ENCODE measurements at places on chromosomes 4 and X. TPM values are rescaled to one million over a fixed set of nuclear protein-coding genes. Genes with fewer than 3 reads are reported as not detected.

The OPRPN gene
- not detected for total RNA-seq

The MTNR1A gene
- not detected for total RNA-seq

The TLL1 gene
- 16.6 TPM for total RNA-seq

The IQCM gene
- 0.48 TPM for total RNA-seq

The TNMD gene
- not detected for total RNA-seq

The RPL39 gene
- 2,055 TPM for total RNA-seq

The ADGRG4 gene
- total RNA-seq, result not detected

The CFAP99 gene
- 0.46 TPM for total RNA-seq

The SLIT2 gene
- total RNA-seq, result 47.6 TPM

The RAB39B gene
- total RNA-seq, result 3.5 TPM

The CENPVL3 gene
- not detected for total RNA-seq

The CT45A8 gene
- total RNA-seq, result not detected

The RTL9 gene
- total RNA-seq, result not detected

The SAP30 gene
- total RNA-seq, result 29.5 TPM

The GATB gene
- 31.5 TPM for total RNA-seq

The C4orf50 gene
- not detected for total RNA-seq

The ASB9 gene
- 4.1 TPM for total RNA-seq

The TSPAN7 gene
- 22.3 TPM for total RNA-seq

The GYPB gene
- not detected for total RNA-seq

The TRIM61 gene
- total RNA-seq, result not detected

The DLG3 gene
- total RNA-seq, result 41.2 TPM

The WDFY3 gene
- total RNA-seq, result 58.5 TPM

The BGN gene
- 91.5 TPM for total RNA-seq

The MAGEA2B gene
- total RNA-seq, result not detected

The HSFX3 gene
- not detected for total RNA-seq

The NEIL3 gene
- total RNA-seq, result not detected

The EIF2S3 gene
- total RNA-seq, result 86.8 TPM

The DAPP1 gene
- 7.2 TPM for total RNA-seq

The CXCL1 gene
- 1.4 TPM for total RNA-seq

The ADAM29 gene
- total RNA-seq, result not detected

The TLR2 gene
- total RNA-seq, result 1.3 TPM

The FAM184B gene
- not detected for total RNA-seq

The SMIM43 gene
- not detected for total RNA-seq

The PNCK gene
- total RNA-seq, result 1.8 TPM

The SPATA18 gene
- 8.1 TPM for total RNA-seq

The LRIT3 gene
- total RNA-seq, result 0.27 TPM

Data from uterus (tissue), 4 donors.